ENCODE measurements at places on chromosomes 12 and 14.

GRCh38 chr12:6077692-6078083 is 46.8 kb downstream of the VWF start:
- no peak for DNase-seq

DNA sequence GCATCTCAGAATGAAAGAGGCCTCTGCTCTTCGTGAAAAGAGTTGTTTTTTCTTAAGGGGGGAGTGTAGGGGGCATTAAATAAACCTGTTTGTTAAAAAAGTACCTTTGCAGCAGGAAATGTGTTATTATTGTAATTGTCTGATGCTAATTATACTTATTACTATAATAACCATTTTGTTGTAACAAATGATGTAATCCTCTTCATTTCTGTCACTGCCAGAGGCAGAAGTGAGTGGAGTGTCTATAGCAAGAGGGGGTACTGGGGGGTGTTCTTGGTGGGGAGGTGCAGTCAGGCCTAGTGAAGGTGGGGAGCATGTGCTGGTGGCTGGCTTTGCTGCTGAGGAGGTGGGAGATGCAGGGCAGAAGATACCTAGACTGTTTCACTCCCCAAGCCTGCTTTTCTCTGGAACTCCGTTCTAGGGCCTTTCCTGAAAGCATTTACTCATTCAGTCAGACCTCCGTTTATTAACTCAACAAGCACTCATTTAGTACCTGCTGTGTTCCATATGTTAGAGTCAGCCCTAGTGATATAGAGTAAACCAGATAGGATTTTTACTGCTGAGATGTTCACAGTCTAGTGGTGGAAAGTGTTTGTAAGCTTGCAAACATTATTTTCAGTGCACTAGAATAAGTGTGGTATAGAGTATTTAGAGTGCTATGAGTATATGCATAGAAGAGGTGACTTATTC is 77.5 kb upstream of the CISTR start:
- DNase-seq = no peak

GRCh38 chr14:61568572-61569011 is 126.7 kb upstream of the HIF1A start:
- no peak for DNase-seq

DNA sequence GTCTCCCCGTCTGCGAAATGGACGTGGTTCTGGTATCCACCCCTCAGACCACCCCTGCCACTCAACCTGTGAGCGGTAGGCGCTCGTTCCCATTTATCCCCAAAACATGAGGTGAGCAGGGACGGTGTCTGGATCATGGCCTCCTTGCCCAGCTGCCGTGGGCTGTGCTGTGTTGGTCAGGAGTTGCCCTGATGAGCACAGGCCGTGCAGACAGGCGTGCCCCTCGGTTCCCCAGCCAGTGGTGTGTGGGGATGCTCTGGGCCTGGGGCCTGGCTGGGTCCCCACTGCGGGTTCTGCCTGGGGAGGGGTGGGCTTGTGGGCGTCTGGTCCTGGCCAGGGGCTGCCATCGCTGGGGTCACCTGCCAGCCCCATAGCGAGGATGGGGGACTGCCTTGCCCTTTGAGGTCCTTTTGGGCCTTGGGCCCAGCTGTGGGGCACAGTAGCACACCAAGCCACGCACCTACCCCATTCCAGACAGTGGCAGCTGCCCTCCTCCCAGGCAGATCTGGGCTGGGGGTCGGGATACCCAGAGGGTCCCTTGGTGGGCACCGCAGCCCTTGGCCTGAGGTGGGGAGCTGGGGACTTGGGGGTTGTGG is 11.3 kb upstream of the PUS1 start:
- no peak for DNase-seq
